ENCODE measurements at places on chromosomes 4 and X.
A peak's percentile ranks its signal among the peaks of the same experiment; 100 is the strongest.

DNA sequence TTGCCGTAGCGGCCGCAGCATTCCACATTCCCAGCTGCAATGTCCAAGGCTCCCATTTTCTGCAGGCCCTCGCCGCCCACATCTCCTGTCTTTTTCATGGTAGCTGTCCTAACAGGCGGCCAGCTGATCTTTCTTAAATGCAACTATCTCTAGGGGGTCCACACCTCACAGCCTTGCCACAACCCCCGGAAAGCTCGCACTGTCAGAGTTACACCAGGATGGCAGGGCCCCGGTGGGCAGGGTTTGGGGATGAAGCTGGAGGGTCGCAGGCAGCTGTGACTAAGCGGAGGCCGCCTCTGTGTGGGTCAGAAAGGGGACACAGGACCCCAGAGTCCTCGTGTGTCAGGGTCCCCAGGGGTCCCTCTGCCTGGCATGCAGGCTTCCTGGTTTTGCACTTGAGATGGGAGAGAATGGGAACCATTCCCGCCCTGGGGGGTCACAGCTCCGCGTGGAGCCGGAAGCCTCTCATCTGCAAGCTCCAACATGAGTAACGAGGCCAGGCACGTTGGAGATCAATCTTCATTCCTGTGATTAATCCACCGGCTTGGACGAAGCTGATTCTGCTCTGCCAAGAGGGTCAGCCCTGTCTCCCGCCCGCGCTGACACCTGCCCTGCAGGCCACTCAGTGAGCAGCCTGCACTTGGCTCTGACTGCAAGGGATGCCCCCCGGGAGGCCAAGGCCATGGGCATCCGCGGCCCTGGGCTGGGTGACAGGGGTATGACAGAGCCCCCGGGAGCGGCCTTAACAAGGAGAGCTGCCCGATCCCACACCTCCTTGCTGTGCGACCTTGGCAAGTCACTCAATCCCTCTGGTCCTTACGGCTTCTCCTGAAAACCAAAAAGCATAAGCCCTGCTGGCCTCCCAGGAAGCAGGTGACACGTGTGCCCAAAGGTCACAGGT is 97.9 kb downstream of the ADRA2C start:
- DNase-seq: no peak

GRCh38 chr4:78721747-78722146 is 54.4 kb upstream of the BMP2K start:
- no peak for DNase-seq

DNA sequence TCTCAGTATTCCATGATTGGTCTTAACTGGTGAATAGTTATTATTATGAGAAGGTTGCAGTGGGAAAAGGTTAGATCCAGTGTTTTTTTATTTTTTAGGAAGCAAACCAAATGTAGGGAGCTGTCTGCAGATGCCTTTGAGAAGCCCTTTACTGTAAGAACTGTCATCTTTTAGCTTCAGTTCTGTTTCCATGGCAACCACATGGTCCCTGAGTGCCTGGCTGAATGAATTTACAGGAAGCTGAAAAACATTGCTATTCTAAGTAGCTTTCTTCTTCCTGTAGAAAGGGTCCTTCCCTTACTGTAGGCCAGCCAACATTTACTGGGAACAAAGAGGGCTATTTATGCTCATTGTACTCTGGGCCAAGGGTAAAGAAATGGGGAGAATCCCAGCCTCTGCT is 103.3 kb downstream of the DCLK2 start:
- no peak for DNase-seq

DNA sequence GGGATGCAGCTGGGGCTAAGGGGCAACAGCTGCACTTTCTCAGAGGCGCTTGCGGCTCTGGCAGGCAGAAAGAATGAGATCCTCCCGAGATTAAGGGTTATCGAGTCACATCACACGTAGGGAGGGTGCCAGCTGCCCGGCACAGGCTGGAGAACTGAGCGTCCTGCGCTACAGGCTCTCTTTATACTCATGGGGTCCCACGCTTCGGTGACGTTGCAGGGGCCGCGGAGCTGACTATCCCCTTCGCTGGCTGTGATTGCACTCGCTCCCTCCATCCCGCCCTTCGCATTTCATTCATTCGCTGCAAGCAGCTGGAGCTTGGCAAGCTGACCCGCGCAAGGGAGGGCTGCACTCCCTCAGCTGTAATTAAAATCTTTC is at the start of gene TACR3:
Gene TACR3 (minus strand): TSS at position 156 of the 378 bp plus-strand sequence. CDS start 310 bp downstream, outside the sequence.
- DNase-seq: no peak

DNA sequence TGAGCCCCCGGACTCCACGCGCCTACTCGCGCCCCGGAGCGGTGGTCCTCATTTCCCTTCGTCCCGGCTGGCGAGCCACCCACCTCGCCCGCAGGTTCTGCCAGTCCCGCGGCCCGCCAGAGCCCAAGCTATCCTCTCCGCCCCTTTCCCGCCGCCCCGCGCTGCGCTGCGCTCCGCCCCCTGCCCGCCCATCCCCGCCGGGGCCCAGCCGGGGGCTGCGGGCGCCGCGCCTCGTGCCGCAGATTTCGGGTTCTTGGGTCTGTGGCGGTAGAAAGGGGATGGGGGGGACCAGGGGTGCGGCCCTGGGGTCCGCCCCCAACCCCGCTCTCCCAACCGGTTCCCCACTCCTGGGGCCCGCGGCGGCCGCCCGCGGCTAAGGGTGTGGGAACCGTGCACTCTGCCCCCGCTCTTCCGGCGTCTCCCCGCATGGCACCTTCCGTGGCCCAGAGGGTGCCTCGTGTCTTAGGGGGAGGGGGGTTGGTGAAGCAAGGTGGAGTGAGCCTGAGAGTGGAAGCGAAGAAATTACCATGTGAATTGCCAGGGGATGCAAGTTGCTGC is 650.8 kb upstream of the DIPK2B start:
- DNase-seq: peak; percentile 41

DNA sequence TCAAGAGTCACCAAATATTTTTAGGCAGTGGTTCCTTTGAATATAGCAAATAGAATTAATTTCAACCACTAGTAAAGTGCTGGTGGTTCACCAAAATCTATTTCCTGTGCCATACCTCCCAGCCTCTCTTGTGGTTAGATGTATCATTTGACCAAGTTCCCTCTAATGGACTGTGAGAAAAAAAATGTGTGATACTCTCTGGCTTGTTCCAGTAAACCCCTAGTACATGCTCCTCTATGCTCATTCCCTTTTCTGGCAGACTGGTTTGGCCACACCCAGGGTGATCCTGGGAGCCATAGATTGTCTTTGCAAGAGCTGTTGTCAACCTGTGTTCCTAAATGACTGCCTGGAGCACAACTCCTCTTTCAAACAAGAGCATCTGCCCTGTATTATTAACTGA is 109.5 kb downstream of the FRAS1 start:
- no peak for DNase-seq

DNA sequence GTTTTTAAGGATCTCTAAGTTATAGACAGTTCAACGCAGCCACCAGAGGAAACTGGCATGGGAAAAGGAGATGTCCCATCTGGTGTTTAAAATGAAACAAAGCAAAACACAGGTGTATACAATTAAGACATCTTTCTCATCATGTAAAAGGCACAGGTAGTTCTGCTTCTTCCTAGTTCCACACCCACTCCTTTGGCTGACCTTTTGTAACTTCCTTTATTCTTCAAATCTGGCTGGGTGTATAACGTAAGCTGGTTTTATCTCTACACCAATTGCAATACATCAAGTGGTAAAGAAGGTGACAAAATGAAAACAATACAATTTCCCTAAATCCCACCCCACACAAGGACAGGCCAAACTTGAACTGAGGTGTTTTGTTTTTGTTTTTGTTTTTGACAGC is 27.3 kb upstream of the FBXW7 start:
- no peak for DNase-seq

- DNase-seq: no peak
Measured at GRCh38 chrX:113548308-113549015, 707.8 kb upstream of the AMOT start.

- no peak for DNase-seq
Measured at GRCh38 chr4:98945297-98945850, 16.4 kb upstream of the EIF4E start.

GRCh38 chrX:68307769-68308168 is 125.5 kb downstream of the OPHN1 start:
- DNase-seq: no peak

- DNase-seq: no peak
Measured at GRCh38 chr4:93831716-93832496, 3.4 kb downstream of the ATOH1 start.

GRCh38 chr4:152585023-152585441 is 49.1 kb upstream of the FBXW7 start:
- no peak for DNase-seq

- DNase-seq: no peak
Measured at GRCh38 chr4:78588894-78589545, 37.5 kb downstream of the ANXA3 start.

GRCh38 chrX:136045008-136045407 is 59.8 kb downstream of the SLC9A6 start:
- no peak for DNase-seq

DNA sequence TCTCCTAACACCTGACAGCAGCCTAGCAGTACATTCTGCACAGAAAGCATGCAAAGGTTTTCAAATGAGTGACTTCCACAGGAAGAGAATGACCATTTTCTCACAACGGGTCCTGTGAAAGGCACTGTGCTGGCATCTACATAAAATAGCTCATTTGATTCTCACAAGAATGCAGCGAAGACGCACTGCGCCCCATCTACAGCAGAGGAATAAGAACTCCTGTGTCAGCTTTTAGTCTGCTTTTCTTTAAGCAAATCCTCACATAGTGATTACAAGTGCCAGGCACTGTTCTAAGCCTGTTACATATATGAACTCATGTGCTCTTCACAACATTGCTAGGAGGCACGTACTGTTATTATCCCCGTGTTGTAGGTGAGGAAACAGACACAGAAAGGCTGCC is 62.5 kb downstream of the AFAP1 start:
- no peak for DNase-seq

All from liver (tissue), 10 donors.